Fibroblast of mammary gland (primary cell): ENCODE measurements at places on chromosomes 12 and 14.

GRCh38 chr12:55757701-55758100 lies 14.8 kb downstream of the GDF11 start:
- no peak for DNase-seq

GRCh38 chr12:100612606-100613005 lies 39.1 kb downstream of the GAS2L3 start:
- no peak for DNase-seq

DNA sequence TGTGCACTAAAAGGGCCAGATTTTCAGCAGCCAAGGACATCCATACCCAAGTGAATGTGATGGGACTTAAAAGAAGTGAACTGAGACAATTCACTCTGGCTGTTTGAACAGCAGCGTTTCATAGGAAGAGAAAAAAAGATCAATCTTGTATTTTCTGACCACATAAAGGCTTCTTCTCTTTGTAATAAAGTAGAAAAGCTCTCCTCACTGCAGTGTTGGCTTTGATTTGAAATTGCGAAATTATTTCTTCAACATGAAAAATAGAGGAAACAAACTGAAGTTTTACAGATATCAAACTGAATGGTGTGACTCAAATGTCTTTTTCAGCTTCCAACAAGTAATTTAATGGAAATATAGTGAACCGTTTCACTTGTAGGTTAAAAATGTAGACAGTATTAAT lies 11.3 kb upstream of the KCNMB4 start:
- DNase-seq, result no peak

GRCh38 chr12:132163911-132164288 lies 19.6 kb downstream of the NOC4L start:
- no peak for DNase-seq

- DNase-seq, result no peak
These were observed 22.9 kb upstream of the KRT83 start for GRCh38 chr12:52344111-52344510.

GRCh38 chr12:32196250-32197198 lies 89.9 kb downstream of the BICD1 start:
- DNase-seq, result no peak

DNA sequence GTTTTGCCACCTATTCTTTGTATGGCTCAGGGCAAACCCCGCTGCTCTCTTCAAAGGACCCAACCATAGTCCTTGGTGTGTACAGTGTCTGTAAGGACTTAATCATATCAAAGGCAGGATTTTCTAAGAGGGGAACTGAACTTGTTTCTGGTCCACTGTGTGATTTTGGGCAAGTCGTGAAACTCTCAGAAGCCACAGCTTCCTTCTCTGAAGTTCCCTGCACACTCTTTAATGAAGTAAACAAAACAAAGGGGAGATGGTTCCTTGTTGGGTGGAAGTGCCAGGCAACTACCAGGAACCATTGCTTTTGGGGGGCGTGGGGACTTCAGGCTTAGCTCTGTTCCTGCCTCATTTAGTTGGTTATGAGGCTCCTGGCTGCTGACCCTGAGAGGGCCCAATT lies 152.4 kb downstream of the VRK1 start:
- no peak for DNase-seq

DNA sequence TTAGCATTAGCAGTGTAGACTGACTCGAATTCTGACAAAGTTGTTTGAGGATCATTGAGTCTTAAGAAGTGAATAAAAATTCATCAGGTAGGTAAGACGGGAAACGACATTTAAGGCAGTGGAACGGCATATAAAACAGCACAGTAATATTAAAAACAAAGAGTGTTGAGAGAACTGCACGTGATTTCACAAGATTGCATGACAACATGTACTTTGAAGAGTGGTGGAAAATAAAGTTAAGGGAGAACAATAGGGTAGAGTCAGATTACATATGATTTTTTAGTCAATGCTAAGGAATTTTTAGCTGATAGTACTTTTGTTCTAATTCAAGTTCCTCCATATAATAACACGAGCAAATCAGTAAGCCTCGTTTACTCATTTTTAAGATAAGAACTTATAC lies 115.4 kb downstream of the SOX5 start:
- DNase-seq, result no peak

DNA sequence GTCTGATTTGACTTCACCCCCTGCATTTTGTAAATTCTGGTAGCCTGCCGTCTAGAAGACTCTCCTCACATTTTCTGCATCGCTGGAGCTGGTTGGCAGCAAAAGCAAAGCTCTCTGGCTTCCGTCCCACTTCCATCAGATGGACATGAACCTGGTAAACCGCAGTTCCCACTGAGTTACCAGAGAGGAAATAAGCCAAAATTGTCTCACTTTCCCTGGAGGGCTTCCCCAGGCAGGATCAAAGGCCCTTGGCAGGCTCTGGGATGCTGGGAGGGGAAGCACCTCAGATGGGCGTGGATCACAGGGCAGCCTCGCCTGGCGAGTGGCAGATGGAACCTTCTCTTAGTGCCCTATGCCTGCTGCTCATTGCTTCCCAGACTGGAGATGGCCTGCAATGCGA lies 243.5 kb downstream of the TMEM132C start:
- no peak for DNase-seq

DNA sequence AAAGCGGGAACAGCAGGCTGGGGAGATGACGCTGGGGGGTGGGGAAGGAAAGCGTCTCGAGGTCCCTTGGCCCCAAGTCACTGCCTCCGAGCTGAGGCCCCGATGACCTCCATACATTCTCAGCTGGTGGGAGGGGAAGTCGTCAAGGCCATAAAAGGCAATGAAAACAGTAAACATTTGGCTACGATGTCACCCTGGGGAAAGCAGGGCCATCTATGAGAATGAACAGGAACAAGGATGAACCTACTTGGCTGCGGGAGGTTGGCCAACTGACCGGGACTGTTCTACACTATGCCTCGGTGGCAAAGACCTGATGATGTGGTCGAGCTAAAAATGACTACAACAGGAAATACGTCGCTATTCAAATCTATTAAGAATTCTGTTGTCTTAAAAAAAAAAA lies 19.5 kb downstream of the PRKAB1 start:
- DNase-seq, result no peak

GRCh38 chr12:46087916-46088439 lies 97.6 kb upstream of the SCAF11 start:
- DNase-seq, result no peak

DNA sequence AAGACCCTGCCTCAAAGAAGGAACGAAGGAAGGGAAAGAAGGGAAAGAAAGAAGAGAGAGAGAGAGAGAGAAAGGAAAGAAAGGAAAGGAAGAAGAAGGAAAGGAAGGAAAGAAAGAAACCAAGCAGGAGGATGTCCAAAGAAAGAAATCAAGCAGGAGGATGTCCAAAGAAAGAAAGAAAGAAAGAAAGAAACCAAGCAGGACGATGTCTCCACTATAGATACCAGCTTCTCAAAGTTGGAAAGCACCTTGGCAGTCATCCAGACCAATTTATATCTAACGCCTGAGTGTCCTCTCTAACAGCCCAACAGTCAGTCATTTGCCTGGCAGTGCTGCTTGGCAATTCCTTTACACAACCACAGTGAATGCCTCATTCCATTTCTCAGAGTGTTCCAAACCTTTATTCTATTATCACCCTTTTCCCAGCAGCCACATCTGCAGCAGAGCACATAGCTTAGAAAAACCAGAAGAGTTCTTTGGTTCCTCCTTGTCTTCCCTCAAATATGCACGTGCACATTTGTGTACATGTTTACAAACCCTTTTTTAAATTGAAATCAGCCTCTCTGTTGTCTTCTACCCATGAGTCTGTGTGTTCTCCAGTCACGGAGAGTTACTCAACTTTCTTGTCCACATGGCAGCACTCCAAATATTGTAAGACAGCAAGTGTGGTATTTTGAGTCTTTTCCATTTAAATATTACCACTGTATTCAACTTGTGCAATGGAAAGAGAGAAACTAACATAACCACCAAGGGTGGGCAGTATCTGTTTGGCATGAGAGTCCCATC lies 138.4 kb downstream of the STXBP6 start:
- DNase-seq, result peak; percentile 88

- DNase-seq, result no peak
These were observed 266.3 kb downstream of the MED13L start for GRCh38 chr12:116011217-116011616.

GRCh38 chr12:49105504-49106084 lies 5.1 kb downstream of the LMBR1L start:
- peak; percentile 69 for DNase-seq

GRCh38 chr14:23306412-23307145 lies at the start of gene BCL2L2:
TSS of gene BCL2L2 (plus strand) at chr14:23306833. CDS start at chr14:23307768, 935 bp downstream.
- DNase-seq, result peak; percentile 83

- peak; percentile 45 for DNase-seq
These were observed 6.4 kb upstream of the GAS2L3 start for GRCh38 chr12:100566887-100567637.

DNA sequence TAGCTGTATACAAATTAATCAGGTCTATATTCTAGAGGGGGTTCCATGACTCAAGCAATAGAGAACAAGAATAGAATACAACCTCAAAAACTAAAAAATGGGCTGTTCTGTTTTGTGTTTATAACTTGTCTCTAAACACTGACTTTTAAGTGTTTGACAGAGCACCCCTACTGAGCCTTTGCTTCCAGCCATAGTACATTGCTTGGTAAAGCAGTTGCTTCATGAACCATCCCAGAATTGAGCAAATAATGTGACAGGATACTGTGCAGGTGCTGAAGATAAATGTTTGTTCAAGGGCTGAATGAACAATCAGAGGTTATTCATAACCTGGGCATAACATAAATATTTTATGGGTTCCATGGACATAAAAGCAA lies 11.5 kb downstream of the SPTSSA start:
- no peak for DNase-seq

DNA sequence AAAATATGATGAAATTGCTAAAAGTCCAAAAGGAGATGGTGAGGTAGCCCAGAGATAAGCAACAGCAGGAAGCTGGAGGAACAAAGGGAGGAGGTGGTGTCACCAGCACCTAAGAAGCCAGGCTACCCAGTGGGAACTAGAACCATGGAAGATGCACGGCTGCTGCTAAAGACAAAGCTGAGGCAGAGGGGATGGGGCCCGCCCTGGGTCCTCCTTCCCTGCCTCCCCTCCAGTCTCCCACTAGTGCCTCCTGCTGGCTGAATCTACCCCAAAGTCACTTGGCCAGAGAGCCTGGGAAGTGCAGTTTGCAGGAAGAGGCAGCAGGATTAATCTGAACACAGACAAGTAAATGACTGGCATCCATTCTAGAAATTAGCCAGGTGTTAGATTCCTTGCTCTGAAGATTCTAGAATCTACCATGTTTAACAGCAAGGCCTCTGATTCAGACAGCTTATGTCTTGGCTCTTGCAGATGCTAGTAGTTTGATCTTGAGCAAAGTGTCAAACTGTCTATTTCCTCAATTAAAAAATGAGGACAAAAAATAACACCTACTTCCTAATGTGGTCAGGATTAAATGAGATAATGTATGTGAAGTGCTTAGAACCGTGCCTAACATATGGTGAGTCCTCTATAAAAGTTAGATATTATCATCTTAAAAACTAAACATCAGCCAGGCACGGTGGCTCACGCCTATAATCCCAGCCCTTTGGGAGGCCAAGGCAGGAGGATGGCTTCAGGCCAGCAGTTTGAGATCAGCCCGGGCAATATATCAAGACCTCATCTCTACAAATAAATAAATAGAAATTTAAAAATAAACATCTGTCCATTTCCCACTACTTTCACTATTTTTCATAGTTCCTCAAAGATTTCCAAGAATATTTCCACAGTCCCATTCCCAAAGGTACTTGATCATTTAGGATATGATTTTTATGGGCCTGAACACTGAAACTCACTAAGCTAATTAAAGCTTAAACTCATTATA lies 5.8 kb upstream of the LRP10 start:
- DNase-seq, result no peak

GRCh38 chr14:76350671-76351070 lies 25.3 kb upstream of the ESRRB start:
- no peak for DNase-seq

DNA sequence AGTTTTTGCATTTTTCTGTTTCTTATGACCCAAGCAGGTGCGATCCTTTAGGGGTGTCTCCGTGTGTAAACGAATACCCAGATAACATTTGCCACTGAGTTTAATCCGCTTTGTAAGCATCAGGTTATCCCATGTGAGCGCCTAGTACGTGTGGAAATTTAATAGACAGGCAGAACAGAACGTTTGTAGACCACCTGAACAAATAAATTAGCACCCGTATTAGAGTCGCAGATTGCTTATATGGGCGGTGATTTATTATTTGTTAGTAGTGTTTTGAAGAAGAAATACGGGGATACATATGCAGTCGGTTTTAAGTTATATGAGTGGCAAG lies 325 bp downstream of the C12orf60 start:
- no peak for DNase-seq

GRCh38 chr12:11695321-11695720 lies 45.8 kb downstream of the ETV6 start:
- DNase-seq, result peak; percentile 81

DNA sequence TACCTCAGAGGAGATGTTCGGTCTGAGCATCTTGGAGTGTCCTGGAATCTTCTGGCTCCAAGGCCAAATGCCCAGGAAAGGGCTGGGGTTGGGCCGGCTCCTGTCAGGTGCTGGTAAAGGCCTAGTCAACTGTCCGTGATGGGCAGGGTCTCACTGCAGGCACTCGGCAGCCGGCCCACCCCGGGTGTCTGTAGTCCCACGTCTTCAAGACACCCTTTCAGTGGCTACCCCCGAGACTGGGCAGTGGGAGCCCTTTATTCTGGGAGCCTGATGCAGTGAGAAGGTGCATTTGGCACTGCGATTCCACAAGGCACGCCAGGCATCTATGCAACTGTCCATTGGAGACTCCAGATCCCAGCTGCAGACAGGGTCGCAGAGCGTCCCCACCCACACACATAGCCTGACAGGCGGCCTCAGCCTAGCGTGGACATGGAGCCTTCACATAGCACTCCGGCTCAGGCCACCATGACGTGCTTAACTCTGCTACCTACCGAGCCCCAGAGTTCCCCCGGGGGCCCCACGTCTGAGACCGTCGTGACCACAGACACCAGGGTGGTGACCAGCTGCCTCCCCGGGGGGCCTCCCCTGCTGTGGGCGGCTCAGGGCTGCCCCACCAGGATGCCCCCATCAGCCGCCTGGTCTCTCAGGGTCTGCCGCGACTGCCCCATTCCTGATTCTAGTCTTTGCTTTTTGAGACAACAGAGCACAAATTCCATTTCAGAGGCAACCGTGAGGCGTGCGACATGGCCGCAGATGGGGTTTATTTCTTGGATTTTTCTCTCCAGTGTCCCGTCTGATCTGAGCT lies 331.8 kb upstream of the SFSWAP start:
- DNase-seq, result no peak

DNA sequence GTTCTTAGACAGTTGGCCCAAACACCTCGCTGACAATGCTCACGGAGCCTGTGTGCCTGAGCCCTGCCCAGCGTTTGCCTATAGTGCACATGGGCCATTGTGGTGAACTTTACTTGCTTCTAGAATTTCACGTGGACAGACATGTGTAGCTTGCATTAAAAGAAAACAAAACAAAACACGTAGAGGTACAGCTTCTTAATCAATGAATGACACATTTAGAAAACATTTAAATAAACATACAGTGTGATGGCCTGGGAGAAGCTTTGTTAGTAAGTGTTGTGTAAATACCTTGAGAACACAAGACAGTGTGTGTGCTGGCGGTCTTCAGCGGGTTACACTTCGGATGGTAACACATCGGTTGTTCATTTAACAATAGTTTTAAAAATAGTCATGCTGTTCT lies 38.1 kb downstream of the SMOC1 start:
- peak; percentile 12 for DNase-seq

GRCh38 chr14:39265806-39266524 lies 32.2 kb downstream of the MIA2 start:
- peak; percentile 29 for DNase-seq

- DNase-seq, result no peak
These were observed 109.6 kb downstream of the RMST start for GRCh38 chr12:97572220-97572619.
